ENCODE measurements at places on chromosomes 4 and X.

GRCh38 chrX:68180579-68180978 lies 252.7 kb downstream of the OPHN1 start:
- DNase-seq = no peak

DNA sequence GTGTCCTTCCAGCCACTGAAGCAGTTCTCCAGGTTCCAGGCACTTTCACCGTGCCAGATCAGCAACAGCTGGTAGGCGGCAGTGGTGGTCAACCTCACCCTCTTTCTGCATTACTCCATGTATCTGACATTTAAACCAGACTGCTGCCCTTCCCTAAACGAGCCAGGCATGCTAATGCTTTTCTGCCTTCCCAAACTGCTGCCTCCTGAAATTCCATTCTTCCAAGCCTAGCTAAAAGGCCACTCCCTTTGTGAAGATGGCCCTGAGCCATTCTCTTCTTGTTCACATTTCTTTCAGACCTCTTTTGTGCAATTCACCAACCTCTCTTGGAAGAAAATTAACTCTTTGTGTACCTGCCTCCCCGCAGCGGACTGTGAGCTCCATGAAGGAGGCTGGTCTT lies 73.7 kb downstream of the CHST7 start:
- DNase-seq = no peak

GRCh38 chr4:174036576-174036975 lies 246.9 kb downstream of the FBXO8 start:
- DNase-seq = no peak

- no peak for DNase-seq
These were observed 35.7 kb upstream of the NKX3-2 start for GRCh38 chr4:13580036-13580435.

GRCh38 chr4:12146339-12146738 lies 717.6 kb upstream of the HS3ST1 start:
- DNase-seq = no peak

DNA sequence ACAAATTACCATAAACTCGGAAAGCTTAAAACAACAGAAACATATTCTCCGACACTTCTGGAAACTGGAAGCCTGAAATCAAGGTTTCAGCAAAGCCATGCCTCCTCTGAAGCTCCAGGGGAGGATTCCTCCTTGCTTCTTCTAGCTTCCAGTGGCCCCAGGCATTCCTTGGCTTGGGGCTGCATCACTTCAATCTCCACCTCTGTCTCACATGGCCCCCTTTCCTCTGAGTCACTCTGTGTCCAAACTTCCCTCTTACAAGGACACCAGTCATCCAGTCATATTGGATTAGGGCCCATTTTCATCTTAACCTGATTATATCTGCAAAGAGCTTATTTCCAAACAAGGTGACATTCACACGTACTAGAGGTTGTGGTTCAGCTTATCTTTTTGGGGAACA lies 17.3 kb downstream of the PARM1 start:
- DNase-seq = no peak

GRCh38 chr4:174358410-174358809 lies 74.7 kb downstream of the CEP44 start:
- no peak for DNase-seq

GRCh38 chr4:184824776-184825084 lies 1.0 kb downstream of the ACSL1 start:
- DNase-seq = no peak

- DNase-seq = no peak
These were observed 55.3 kb downstream of the MANBA start for GRCh38 chr4:102705391-102705935.

GRCh38 chrX:107716118-107716684 lies 59.4 kb downstream of the TSC22D3 start:
- DNase-seq = peak; percentile 35

- DNase-seq = no peak
These were observed 122.2 kb downstream of the NHS start for GRCh38 chrX:17497193-17497592.

DNA sequence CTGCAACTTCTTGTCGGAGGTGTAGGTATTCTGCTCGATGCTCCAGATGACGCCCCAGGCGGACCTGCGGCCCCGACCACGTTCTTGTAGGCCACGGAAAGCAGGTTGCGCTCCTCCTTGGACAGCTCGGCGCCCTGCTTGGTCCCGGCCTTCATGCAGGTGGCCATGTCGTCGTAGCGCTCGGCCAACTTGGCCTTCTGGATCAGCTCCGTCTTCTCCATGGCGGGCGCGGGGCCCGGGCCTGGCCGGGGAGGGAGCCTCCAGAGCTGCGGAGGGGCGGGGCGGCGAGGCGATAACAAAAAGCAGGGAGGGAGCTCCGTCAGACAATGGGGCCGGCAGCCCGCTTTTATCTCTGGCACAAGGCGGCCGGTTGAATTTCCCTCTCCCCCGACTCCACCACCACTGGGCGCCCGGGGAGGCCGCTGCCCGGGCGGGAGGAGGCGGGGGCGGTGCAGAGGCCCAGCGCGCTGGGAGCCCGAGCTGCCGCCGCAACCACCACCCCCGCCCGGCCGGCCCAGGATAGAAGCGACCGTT lies 28.3 kb upstream of the DRP2 start:
- no peak for DNase-seq

DNA sequence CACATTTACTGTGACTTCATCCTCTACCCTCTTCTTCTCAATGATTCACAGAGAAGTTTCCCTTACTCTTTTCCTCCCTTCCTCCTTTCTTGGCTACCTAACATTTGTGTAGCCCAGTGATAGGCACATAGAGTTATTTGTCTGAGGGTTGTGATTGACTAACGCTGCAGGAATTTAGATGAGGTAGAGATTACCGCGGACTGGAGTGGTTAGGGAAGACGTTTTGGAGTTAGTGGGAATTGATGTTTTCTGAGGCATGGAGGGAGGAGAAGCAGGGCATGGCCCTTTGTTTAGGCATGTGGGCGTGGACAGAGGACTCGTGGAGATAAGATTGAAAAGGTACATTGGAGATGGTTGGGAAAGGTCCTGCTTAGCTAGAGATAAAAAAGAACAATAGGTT lies 246.7 kb downstream of the GPAT3 start:
- DNase-seq = no peak

DNA sequence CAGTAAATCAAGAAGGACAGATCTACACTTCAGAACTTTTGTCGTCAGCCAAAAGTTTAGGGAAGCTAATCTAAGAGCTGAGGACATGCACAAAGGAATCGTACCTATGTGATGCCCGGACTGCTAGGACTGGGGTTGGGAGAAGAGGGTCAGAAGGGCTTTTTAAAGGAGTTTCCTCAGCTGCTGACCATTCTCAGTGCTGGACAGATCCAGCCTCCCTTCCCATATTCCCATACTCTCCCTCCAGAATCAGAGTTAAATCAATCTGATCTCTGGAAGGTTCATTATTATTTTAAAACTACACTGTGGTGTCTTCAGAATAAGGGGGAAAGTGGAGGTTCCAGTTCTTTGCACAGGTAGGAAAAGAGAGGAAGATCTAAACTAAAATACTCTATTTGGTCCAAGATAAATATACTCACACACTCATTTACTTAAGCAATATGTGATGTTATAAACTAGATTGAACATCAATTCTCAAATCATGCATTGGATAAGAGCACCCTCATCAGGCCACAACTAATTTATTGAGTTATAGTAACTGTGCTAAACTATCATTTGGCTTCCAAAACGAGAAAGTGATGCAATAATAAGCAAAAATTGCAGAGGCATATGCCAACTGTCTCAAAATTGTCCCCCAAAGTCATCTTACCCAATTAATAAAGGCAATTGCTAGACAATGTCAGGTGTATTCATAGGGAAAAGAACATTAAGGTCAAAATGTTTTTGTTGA lies 124.7 kb downstream of the HNRNPD start:
- DNase-seq = no peak

DNA sequence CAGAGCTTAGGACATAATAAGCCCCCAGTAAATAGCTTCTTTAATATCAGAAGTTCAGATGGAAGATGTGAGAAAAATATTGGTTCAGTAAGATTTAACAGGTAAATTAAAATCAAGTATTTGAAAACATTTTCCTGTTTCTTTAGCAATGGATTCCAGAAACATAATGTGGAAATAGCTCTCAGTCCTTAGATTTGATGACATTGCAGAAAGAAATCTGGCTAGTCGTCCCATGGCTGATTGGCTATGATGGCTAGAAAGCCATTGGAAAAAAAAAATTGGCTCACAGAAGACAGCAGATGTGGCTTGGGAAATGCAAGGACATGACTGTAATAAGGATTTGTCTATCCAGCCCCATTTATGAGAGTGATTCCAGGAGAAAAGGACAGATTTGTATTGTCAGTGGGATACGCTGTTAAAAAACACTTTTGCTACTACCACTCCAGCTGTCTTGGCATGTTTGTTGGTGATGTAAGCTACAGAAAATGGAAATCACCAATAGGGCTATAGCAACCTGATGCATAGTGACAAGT lies 78.3 kb downstream of the AR start:
- DNase-seq = no peak

DNA sequence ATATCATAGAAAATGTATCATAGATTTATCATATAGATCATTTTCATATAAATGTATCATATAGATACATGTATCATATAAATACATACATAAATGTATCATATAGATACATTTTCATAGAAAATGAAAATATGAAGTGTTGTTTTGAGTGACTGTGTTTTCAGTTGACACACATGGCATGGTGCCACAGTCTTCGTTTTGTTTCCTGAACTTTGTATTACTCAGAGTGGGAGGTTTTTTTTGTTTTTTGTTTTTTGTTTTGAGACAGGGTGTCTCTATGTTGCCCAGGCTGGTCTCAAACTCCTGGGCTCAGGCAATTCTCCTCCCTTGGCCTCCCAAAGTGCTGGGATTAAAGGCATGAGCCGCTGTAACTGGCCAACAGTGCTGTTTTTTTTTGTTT lies 3.9 kb downstream of the RBM10 start:
- DNase-seq = no peak

DNA sequence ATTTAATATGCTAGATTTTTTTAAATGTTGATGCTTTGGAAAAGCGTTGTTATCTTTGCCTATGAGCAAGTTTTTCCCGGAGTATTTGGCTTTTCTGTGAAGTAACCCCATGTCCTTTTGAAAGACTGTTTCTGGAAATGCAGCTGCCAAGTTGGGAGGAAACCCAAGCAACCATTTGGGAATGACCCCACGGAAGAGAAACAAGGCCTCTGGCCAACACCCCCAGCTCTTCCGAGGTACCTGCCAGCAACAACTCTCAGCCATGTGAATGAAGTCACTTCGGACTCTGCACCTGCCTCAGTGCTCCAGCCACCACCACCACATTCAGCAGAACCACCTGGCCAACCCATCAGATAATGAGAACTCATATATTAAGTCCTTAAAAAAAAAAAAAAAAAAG lies 36.2 kb upstream of the DHRSX start:
- no peak for DNase-seq

GRCh38 chrX:54452920-54453319 lies 12.7 kb downstream of the TSR2 start:
- DNase-seq = no peak

DNA sequence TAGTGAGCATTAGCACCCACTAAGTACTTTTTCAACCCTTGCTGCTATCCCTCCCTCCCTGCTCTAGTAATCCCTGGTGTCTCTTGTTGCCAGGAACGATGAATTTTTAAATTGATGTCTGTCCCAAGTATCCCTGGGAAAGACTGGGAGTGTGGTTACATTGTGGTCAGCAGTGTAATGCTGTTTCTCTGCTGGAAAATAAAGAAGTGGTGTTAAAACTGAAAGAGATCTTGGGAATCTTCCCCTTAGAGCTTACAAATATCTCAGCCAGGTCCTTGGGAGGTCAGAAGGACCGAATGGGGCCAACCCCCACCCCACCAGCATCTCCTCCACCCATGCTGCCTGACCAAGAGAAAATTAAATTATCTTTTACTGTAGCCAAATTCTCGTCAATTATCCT lies 174.5 kb upstream of the MXRA5 start:
- no peak for DNase-seq

DNA sequence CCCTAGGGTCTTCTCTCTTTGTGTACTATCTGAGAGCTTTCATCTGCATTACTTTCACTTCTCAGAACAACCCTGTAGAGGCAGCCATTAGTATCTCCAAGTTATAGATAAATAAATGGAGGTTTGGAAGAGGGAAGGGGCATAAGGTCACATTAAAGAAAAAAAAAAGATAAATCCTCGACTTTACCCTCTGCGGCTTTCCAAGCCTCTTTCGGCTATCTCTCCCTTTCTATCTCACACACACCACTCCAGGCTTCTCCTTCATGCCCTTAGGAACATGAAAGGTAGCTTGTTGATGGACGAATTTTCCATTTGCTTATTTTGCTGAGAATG lies 660 bp upstream of the ARHGEF9 start:
- no peak for DNase-seq

GRCh38 chr4:152678841-152679240 lies 956 bp downstream of the TMEM154 start:
- DNase-seq = no peak

- DNase-seq = no peak
These were observed 17.4 kb downstream of the CETN2 start for GRCh38 chrX:152813206-152813605.

- DNase-seq = no peak
These were observed 43.5 kb downstream of the CLCN3 start for GRCh38 chr4:169663831-169664230.

GRCh38 chr4:40811956-40812355 lies 62.2 kb downstream of the NSUN7 start:
- no peak for DNase-seq

DNA sequence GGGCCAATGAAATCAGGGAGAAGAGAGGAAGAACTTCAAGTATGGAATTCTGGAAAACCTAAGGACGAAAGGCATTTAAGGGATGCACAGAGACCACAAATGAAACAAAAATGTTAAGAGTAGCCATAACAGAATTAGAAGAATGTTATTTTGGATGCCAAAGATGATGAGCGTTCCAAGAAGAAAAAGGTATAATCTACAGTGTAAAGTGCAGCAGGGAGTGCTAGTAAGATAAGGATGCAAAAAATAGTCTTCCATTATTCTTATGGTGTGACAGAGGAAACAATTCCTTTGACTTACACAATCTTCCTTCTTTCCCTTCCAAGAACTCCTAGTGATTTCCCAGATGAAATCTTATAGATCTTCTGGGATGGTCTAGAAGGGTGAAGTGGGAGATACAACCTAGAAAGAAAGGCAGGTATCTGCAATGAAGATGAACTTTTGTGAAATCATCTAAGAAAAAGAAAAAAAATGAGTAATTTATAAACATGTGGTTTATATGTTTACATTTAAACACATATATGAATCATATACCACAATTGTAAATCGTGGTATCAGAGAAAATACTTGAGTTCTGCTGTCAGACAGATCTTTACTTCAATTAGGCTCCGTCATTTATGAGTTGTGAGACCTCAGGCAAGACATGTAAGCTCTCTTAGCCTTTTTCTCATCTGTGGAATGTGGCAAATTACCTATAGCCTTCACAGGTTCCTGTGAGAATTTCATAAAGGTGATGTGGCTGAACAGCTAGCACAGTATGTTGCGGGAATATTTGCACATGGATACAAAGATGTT lies 8.1 kb downstream of the MORF4L2 start:
- no peak for DNase-seq

GRCh38 chr4:170008371-170008770 lies 17.8 kb downstream of the MFAP3L start:
- DNase-seq = no peak

GRCh38 chr4:134540588-134540987 lies 339.0 kb upstream of the PABPC4L start:
- no peak for DNase-seq
